SK-N-SH (cell line): ENCODE measurements at places on chromosomes 1 and 21. TPM values are rescaled to one million over a fixed set of nuclear protein-coding genes. Genes with fewer than 3 reads are reported as not detected.

Gene GPR153
- polyA plus RNA-seq: 5.2 and 6.6 TPM in 2 replicates

DNA sequence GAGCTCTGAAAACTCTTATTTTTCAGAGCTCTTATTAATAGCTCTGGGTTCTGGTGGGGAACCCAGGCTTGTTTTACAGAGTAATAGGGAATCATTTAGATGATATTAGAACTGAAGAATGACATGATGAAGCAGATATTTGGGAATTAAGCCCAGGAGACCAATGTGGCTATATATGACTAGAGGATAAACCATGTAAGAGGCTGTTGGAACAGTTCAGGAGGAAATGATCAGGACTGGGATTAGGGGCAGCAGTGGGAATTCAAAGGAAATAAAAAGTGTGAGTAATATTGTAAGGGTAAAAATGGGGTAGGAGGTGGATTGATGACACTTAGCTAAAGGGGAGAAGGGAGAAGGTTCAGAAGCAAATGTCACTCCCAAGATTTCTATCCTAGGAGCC lies 58.6 kb downstream of the GIPC2 start:
- no peak for DNase-seq

Gene SYT14
- polyA plus RNA-seq: 1.2 and 1.8 TPM in 2 replicates

Gene GPATCH2
- 4.2 and 5.8 TPM in 2 replicates for polyA plus RNA-seq

GRCh38 chr1:109944541-109944940 lies 33.9 kb downstream of the CSF1 start:
- no peak for DNase-seq

Gene SLX9
- 27.1 and 42.9 TPM in 2 replicates for polyA plus RNA-seq

Gene SPRR2G
- polyA plus RNA-seq: not detected in 2 replicates

Gene CFAP107
- polyA plus RNA-seq: not detected in 2 replicates

Gene TEX38
- 0.07 and 0.24 TPM in 2 replicates for polyA plus RNA-seq

- DNase-seq: no peak
These were observed 7.1 kb downstream of the MEX3A start for GRCh38 chr1:156075162-156075561.

DNA sequence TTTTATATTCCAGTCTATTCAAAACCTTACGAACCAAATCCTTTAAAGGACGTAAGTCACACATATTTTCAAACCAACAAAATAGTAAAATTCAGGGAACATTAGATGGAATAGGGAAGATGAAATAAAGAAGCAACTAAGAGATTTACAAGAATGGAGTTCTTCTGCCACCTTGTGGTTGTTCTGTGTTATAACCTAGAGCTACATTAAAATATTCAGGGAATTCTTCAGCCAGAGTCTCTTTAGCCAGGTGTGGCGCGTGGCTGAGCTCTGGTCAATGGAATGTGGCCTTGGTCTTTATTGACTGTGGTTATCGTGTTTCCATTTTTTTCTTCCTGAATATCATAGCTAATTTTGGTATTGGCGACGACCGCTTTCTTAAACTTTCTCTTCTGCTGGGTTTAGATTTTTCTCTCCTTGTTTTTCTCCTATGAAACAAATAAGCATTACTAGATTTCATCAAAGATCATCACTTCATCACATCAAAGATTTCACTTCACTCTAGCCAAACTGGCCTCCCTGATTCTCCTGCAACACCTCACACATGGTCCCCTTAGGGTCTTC lies 221.3 kb downstream of the MRPL39 start:
- peak; percentile 47 for DNase-seq
